ENCODE measurements at places on chromosomes 5 and 9. TPM values are rescaled to one million over a fixed set of nuclear protein-coding genes. Genes with fewer than 3 reads are reported as not detected.

DNA sequence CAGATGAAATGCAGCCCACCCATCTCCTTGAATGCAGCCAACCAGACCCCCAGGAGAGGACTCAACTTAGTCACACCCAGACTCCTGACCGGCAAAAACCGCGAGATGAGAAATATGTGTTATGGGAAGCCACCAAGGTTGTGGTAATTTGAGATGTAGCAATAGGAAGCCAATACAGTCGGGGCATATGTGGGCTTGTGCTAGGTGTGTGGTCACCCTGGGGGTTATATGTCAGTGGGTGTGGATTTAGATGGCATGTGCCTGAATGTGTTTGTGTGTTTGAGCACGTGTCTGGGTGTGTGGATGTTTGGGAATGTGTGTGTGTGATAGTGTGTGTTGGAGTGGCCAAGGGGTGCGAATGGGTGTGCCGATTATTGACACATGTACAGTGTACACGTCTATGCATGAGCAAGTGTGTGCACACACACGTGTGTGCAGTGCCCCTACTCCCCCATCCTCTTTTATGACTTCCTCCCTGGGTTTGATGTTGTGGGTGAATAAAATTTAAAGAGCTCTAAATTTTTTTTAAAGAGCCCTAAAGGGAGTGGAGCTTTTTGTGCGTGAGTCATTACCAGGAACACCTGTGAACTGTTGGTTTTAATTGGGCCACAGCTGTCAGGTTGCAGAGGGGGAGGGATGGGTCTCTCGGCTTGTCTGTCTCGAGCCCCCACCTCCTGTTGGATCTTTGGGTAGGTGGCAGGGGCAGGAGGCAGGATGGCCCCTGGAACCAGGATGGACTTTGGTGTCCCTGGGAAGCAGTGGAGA, 86.8 kb downstream of the LHX2 start:
- H3K27me3 ChIP-seq: no peaks in the 10 kb centered on the region
- no peaks in the 10 kb centered on the region for H3K4me1 ChIP-seq
- no peak for DNase-seq
- H3K36me3 ChIP-seq: no peaks in the 10 kb centered on the region
- H3K27ac ChIP-seq: no peak overlapping the region
- no peak overlapping the region for H3K4me3 ChIP-seq

The LIX1 gene
- 0.04 TPM for polyA plus RNA-seq

The ECM2 gene
- 0.37 TPM for polyA plus RNA-seq

- H3K27me3 ChIP-seq: no peaks in the 10 kb centered on the region
- H3K27ac ChIP-seq: no peak overlapping the region
- no peak overlapping the region for H3K4me3 ChIP-seq
- no peaks in the 10 kb centered on the region for H3K36me3 ChIP-seq
- no peak for DNase-seq
These were observed 385.7 kb downstream of the BNC2 start for GRCh38 chr9:16484744-16485143.

DNA sequence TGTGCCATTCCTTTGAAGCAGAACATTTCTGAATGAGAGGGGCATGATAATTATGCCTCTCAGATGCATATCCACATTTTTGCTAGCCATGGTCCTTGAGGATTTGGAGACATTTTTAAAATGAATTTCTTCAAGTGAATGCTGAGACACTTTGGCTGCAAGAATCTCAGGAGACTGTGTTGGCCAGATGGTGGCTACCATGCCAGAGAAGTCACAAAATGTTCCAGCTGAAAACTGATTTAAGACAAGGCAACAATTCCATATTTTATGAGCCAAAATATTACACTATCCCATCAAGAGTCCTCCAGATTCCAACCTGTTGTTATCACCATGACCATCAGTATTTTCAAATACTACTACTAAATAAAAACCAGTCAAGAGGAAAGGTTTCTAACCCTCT, 859.5 kb upstream of the DMAC1 start:
- H3K27ac ChIP-seq: no peak overlapping the region
- no peaks in the 10 kb centered on the region for H3K27me3 ChIP-seq
- H3K36me3 ChIP-seq: no peaks in the 10 kb centered on the region
- no peak for DNase-seq
- H3K4me3 ChIP-seq: no peak overlapping the region

The PHF24 gene
- polyA plus RNA-seq: not detected

The ZFP2 gene
- polyA plus RNA-seq: not detected

The PRDM9 gene
- not detected for polyA plus RNA-seq

- H3K4me1 ChIP-seq: no peaks in the 10 kb centered on the region
- H3K27me3 ChIP-seq: no peaks in the 10 kb centered on the region
- DNase-seq: no peak
These were observed 480.2 kb downstream of the RASEF start for GRCh38 chr9:82582693-82583092.

The DBH gene
- polyA plus RNA-seq: not detected

The DAPK1 gene
- 55.5 TPM for polyA plus RNA-seq

DNA sequence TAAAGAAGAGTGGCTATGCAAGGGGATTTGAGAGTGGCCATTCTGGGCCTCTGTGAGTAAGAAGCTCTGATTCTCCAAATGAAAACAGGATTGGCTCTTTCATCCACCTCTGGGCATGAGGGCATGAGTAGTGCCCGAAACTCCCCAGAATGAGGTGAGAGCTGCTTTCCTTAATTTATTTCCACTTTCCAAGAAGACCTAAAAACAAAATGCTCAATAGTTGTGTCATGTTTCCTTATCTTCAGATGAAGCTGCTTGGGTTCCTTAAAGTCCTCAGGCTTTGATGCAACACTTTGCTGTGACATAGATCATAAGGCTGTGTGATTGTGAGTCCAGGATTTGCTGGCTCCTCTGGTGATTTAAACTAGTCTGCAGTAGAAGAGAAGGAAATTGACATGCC, 3.1 kb upstream of the ZCCHC10 start:
- no peak for DNase-seq
- H3K27me3 ChIP-seq: no peaks in the 10 kb centered on the region
- H3K36me3 ChIP-seq: no peaks in the 10 kb centered on the region
- no peak overlapping the region for H3K4me3 ChIP-seq

DNA sequence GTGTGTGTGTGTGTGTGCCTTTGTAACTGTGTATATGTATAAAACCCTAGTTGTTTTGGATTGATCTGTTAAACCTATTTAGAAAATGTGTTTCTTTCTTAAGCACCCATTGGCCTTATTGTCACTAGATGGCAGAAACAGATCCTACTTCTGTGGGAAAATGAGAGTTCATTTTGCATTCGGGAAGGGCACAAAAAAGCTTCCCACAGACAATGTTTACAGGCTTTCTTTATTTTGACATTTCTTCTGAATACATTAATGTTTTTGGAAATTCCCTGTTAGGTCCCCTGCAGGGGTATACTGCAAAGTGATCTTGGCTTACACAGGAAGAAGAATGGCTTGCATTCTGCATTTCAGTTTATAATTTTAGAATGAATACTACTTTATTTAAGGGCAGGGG, 481.8 kb upstream of the ARRDC3 start:
- no peak overlapping the region for H3K27ac ChIP-seq
- H3K27me3 ChIP-seq: no peaks in the 10 kb centered on the region
- no peak overlapping the region for H3K4me3 ChIP-seq
- H3K4me1 ChIP-seq: no peaks in the 10 kb centered on the region
- H3K36me3 ChIP-seq: no peaks in the 10 kb centered on the region
- no peak for DNase-seq

DNA sequence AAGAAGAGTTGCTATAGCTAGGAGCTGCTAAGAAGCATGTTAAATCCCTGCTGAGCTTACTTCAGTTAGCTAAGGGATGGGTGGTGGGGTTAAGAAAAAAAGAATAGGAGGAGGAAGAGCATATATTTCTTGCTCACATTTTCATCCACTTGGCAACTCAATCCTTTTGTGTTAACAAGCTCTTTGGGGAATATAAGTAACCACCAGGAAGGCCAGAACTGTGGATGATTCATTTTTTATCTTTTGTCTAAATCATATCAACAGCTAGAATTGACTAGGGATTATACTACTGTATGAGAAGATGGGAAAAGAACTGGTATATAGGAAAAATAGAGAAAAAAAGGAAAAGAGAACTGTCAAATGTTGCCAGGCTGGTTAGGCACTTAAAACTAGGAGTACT, 555.3 kb upstream of the ARRDC3 start:
- H3K4me1 ChIP-seq: no peaks in the 10 kb centered on the region
- H3K4me3 ChIP-seq: no peak overlapping the region

GRCh38 chr5:27962198-27962597, 923.8 kb upstream of the CDH9 start:
- H3K4me1 ChIP-seq: no peaks in the 10 kb centered on the region
- no peak overlapping the region for H3K4me3 ChIP-seq
- no peaks in the 10 kb centered on the region for H3K36me3 ChIP-seq
- no peak for DNase-seq

DNA sequence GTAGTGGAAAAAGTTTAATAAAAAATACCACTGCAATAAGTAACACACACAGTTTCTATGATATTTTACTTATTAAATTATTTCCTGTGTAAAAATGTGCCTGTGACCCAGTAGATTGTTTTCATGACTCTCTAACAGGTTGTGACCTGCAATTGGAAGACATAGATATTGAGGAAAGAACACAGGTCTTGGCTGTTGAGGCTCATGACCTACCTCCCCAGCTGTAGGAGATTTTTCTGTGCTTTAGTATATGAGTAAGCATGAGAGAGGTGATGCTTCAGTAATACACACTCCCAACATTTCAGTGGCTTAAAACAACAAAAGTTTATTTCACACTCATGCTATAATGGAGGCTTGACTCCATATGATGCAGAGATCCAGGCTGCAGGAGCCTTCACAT, 47.3 kb upstream of the TNC start:
- DNase-seq: no peak
- no peaks in the 10 kb centered on the region for H3K27me3 ChIP-seq
- no peak overlapping the region for H3K4me3 ChIP-seq
- no peak overlapping the region for H3K27ac ChIP-seq

The C5orf46 gene
- not detected for polyA plus RNA-seq

Data from GM12878 (cell line).